ENCODE measurements at places on chromosomes 6 and 20.

DNA sequence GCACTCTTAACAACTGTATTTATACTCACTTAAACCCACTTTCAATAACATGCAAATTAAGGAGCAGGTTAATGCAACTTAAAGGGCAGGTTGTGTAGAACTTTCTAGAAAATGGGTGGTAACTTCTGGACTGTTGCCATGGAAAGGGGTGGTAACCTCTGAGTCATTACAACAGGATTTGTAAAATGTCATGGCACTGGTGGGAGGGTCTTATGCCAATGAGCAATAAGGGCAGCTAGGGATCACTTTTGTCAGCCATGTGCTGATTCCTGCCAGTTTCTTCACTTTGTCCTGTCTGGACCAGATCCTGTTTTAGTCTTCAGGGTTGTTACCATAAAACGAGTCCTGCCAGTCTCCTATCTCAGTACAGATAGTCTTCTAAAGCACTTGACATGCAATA, 560.5 kb upstream of the PTCHD4 start:
- DNase-seq: no peak

DNA sequence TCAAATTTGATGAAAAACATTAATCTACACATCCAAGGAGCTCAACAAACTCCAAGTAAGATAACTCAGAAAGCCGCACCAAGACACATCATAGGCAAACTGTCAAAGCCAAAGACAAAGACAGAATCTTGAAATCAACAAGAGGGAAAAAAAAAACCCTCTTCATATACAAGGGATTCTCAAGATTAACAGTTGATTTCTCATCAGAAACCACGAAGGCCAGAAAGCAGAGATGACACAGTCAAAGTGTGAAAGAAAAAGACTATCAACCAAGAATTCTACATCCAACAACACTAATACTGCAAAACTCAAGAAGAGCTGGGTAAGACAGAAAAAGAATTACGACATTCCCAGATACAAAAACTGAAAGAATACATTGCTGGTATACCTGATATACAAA, 73.8 kb downstream of the CDK19 start:
- no peak for DNase-seq

DNA sequence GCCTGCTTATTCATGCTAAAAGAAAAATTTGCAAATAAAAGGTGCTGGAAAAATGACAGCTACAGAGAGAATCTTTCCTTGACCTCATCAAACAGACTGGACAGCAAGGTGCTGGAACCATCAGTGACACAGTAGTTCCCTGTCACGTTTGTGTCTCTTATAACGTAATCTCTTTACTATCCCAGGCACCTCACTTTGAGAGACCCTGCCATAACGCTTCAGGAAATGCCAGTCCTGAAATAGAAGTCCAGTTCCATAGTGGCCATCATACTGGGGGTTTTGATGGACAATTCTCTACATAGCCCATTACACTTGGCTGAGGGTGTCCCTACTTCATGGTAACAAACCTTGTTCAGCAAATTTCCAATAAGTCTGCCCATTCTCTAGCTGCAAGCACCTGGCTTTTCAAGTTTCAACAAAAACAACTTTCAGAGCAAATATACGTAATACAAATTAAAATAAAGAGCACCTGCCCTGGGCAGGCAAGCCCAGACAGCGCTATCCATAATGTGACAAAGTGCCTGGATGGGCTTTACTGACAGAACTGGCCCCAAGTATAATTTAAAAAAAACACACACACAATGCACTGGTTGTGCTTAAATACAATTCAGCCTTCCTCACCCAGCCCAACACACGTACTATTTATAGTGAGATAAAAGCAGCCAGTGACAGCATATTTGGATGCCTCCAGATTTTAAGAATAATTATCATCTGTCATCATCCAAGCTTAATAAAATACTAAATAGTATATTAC, 38.7 kb downstream of the CNKSR3 start:
- DNase-seq: no peak

DNA sequence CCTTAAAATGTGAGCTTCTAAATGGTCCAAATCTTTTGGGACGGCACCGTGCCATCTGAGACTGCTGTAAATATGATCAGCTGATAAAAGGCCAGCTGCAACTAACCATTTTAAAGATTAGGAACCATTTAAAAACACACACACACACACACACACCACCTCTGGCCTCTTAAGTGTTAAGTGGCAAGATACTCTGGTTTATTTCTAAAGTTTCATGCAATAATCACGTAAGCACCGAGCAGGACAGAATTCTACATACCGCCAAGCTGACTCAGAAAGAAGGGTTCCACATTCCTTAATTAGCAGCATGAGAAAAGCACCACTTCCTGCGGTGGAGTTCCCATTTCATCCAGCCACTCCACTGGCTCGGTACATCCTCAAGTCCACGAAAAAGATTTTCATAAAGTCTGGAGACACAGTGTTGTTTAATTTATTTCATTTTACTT, 17.8 kb upstream of the ZNF217 start:
- no peak for DNase-seq

GRCh38 chr6:168384045-168385036, 56.6 kb upstream of the SMOC2 start:
- no peak for DNase-seq

DNA sequence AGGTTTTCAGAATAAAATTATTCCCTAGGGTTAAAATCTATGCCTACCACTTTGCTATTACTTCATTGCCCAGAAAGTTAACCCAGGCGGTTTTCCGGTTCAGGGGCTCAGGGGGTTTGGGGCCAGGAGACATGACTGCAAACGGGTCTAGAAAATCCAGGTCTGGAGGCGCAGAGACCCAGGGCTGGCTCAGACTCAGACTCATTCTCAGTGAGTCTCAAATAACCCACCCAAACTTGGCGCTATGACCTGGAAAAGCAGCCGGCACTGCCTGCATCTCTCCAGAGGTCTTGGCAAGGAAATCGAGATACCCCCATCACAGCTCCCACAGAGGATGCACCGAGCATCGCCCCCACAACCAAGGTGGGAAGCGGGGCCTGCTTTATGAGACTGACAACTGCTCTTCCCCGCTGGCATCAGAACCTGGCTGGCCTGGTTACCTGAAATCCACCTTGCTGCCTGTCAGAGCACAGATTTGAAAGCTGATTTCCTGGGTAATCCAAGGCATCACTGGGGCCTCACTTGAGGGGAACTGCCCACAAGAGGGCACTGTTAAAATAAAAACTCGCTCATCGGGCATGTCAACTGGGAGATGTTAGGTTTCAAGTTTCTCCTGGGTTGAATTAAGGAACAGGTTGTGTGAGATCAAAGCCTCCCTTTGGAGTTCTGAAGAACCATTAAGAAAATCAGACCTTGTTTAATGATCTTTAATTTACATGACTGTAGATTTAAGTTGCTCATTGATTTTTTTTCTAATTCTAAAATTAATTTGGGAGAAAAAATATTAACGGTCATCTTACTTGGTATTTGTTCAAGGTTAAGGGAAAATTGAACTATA, 55.1 kb downstream of the KIF16B start:
- peak; percentile 7 for DNase-seq

GRCh38 chr6:95143408-95144180, 433.7 kb upstream of the MANEA start:
- DNase-seq: no peak

- DNase-seq: no peak
Measured at GRCh38 chr6:56642366-56643261, at the start of gene DST. TSS of gene DST (minus strand) at chr6:56642889.

- DNase-seq: no peak
Measured at GRCh38 chr20:50522053-50522674, 12.0 kb downstream of the PTPN1 start.

- no peak for DNase-seq
Measured at GRCh38 chr20:8331740-8332412, 199.8 kb downstream of the PLCB1 start.

DNA sequence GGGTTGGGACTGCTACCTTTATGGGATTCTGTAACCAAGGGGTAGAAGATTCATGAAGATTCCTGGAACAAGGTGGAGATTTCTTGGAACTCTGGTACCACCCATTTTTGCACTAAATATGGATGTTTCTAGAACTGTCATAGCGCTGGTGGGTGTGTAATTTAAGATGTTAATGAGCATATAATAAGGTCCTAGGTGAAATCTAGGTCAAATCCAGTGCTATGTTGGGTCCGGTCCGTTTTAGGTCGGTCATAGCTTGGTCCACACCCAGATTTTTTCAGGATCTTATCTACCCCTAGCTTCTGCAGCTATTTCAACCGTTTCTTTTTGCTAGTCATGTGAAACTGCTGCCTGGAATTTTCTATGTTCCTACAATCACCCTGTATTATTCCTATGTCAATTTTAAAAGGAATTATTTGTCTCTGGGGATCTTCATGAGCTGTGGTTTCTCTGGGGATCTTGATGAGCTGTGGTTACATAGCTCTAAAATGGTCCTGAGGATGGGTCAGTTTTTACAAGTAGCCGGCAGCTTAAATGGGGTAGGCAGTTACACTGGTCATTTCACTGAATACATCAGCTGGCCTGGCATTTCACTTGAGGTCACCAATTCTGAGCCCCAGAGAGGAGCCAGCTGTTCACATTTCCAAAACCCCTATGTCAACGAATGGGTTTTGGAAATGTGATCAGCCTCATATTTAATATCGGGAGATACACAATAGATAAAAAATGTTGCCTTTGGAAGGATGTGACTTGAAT, 652.3 kb upstream of the FLRT3 start:
- no peak for DNase-seq

DNA sequence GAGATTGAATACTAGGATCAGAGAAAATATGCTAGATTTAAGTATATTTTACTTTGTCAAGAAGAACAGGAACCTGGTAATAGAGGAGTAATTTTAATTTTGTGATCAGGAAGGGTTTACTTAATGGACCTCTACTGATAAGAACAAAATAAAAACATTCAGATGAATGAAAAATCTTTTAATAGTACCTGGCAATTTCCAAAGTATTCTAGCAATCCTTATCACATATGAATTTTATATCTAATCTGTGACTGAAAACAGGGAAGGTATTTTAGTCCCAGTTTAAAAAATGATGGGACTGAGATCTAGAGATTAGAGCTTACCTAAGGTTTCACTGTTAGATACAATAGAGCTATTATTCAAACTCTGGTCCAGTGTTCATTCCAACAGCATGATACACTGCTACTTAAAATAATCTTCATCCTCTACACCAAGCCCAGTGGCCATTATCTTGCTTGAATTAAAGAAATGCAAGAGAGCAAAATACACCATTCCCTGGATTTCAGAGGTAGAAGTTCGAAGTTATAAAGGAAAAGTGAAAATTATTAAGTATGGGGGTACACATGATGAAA, 13.5 kb downstream of the SLC17A5 start:
- DNase-seq: no peak

DNA sequence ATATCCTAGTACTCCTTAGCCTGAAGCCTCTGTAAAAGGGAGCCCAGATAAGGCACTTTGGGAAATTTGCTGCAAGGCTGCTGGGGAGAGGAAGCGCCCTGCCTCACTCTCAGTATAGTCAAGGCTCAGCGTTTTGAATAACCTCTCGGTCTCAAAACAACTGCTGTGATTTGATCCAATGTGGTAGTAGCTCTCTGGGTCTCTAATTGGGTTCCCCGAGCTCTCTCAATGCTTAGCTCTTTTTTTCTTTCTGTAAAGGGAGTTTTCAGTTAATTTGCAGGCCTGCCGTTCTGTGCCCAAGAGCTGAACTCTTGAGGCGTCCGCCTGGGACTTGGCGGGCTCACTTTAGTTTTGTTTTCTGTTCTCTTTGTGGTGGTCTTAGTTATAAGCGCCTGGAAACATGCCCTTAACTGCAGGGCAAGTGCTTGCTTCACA, 41.2 kb downstream of the ZHX3 start:
- DNase-seq: no peak

DNA sequence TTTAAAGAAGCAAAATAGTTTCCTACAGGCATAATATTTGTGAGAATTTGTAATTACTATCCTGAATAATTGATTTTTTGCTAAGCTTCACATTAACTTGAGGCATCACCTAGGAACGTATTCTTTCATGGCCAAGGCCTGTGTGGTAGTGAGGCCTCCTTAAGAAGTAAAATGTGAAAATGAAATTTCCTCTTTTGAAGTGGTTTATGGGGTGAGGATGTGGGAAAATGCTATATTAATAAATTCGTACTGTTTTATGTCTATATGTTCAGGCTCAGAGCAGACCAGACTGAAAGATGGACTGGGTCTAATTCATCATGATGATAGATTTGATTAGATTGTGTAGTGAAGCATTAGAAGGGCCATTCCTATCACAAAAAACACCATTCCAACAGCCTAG, 33.1 kb downstream of the MYLIP start:
- DNase-seq: no peak

GRCh38 chr6:110002676-110003075, 24.6 kb downstream of the GPR6 start:
- no peak for DNase-seq

DNA sequence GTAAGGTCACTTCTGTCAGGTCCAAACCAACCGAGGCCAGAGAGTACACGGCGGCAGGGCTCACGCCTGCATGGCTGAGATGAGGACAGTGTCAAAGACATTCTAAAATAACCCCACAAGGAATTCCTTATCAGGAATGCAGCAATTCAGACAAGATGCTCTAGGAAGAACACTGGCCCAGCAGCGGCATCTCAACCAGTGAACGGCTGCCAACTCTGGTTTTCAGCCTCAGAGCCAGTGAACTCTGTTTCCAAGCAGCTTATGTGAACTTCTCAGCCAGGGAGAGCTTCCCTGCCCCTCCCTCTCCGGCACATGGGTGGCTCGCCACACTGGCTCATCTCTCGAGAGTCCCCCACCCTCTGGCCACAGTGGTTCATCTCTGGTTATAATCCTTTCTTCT, 36.9 kb downstream of the KCNQ2 start:
- DNase-seq: no peak

- DNase-seq: no peak
Measured at GRCh38 chr20:4252005-4252404, 236.6 kb upstream of the RNF24 start.

DNA sequence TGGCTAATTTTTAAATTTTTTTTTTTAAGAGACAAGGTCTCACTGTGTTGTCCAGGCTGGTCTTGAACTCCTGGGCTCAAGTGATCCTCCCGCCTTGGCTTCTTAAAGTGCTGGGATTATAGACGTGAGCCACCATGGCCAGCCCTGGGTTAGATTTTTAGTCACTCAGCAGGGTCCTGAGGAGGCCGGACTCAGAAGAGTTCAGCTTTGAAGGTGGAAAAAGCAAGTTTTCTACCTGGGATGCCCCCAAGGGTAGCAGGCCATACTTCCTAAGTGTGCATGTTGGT, 44.2 kb downstream of the FGD2 start:
- DNase-seq: no peak

GRCh38 chr6:16939839-16940238, 162.0 kb upstream of the STMND1 start:
- no peak for DNase-seq

- DNase-seq: no peak
Measured at GRCh38 chr6:102223942-102224341, 830.4 kb downstream of the GRIK2 start.
